ENCODE measurements at places on chromosomes 1 and 21. TPM values are rescaled to one million over a fixed set of nuclear protein-coding genes. Genes with fewer than 3 reads are reported as not detected.

The ZNF670 gene
- polyA plus RNA-seq: 2.4 TPM

The CIART gene
- 1.9 TPM for polyA plus RNA-seq

The ESPN gene
- polyA plus RNA-seq: 3.0 TPM

The ADGRL2 gene
- polyA plus RNA-seq: 62.7 TPM

The AMY1C gene
- polyA plus RNA-seq: not detected

GRCh38 chr1:31923901-31924535 lies 14.2 kb downstream of the PTP4A2 start:
- DNase-seq: no peak

DNA sequence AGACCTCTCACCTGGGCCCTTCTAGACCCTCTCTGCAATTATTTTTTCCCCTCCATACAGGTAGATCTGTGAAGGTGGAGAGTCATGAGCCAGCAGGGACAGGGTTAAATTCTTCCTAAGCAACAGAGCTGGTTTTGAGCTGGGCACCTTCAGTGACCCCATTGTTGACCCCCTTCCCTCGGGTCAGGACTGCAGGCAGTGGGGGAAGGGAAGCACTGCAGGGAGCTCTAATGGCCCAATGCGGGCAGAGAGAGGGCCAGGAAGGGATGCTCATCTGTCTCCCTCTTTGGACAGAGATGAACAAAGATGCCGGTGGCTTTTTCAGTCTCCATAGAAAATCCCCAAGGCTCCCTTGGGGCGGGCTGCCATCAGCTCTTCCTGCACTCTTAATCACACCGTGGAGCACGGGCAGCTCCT lies 21.4 kb downstream of the SOX13 start:
- no peak for DNase-seq

DNA sequence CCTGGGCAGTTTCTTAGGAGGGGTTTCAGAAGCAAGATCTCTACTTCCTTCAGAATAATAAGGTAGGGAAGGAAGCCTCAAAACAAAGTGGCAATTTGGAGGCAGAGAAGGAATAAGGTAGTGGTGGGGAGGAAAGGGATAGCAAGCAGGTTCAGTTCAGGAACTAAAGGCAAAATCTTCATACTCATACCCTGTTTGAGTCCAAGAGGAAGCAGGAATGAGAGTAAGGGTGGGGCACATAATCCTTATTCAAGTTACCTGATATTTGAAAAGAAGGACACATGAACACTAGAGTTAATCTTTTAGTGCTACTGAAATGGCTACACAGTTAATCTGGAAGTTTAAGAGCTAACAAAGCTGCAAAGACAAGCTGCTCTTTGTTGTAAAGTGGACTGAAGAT lies 8.4 kb upstream of the RBM8A start:
- DNase-seq: no peak

- peak; percentile 52 for DNase-seq
These were observed 26.8 kb upstream of the NCAM2 start for GRCh38 chr21:20971296-20971921.

DNA sequence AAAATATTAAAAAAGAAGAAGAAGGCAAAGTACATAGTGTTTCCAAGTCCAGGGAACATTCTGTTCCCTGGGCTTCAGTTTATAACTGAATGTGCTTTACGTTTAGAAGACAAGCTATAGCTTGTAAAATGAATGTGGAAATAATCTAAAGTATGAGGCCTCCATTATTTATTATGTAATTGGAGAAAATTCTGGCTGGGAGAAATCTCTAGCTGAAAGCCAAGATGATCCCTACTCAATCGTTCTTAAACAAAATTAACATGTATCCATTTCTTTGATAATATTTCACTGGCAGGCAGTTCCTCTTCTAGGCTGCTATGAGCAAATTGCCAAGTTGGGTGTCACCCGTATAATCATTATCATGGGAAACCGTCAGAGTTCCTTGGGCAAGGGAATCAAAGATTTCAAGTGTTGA lies 52.2 kb upstream of the ETS2 start:
- no peak for DNase-seq

DNA sequence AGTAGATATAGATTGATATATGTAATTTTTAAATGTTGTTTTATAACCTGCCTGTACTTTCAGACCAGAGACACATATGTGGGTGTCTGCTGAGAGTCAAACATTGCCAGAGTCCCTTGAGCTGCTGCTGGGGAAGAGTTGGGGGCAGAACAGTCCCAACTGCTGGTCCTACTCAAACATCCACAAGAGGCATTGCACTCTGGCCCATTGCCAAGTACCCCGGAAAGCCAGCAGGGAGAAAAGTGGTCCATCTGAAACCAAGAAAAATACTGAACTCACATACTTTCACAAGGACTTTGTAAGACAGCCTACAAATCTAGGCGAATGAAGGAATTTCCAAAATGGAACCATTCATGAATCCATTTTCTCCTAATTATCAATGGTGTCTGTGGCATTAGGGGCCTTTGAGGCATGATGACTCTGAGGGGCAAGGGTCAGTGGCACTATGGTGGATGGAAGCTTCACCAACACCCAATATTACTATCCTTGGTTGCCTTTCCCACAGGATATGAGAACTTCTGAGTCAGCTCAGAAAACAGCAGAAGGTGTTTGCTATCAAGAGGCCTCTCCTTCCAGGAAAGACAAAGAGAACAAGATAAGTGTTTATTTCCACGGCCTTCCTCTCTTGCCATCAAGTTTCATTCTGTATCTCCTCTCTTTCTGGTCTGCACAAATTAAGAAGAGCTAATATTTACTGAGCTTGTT lies 7.3 kb upstream of the TBX15 start:
- no peak for DNase-seq

GRCh38 chr1:22889213-22889827 lies 83.3 kb downstream of the LACTBL1 start:
- no peak for DNase-seq

GRCh38 chr1:171913385-171913784 lies 72.1 kb downstream of the DNM3 start:
- no peak for DNase-seq

DNA sequence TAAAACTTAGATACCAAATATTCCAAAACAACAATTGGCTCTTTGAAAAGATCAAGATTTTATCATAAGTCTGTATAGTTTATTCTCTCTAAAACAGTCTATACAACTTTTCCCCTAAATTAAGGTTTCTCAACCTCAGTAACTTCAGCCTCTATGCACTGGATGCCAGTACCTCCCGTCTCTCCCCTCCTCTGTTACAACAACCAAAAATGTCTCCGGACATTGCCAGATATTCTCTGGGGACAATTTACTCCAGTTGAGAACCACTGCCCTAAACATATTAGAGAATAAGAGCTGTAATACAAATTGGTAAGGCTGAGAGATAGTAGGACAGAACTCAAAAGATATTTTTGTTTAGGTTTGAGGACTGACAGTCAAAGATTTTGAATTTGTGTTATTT lies 71.6 kb downstream of the TMEM200B start:
- DNase-seq: no peak

GRCh38 chr1:151616505-151616849 lies 4.6 kb downstream of the SNX27 start:
- DNase-seq: no peak

GRCh38 chr1:6002714-6003501 lies 10.7 kb upstream of the NPHP4 start:
- no peak for DNase-seq

Measured in forelimb muscle (tissue), 1 donor.